ENCODE measurements at places on chromosomes 7 and 10. TPM values are rescaled to one million over a fixed set of nuclear protein-coding genes. Genes with fewer than 3 reads are reported as not detected.

NUTM2D gene
- total RNA-seq, result under 0.01 TPM

LIPN gene
- not detected for total RNA-seq

GRCh38 chr10:115167751-115168150 lies 74.6 kb downstream of the ATRNL1 start:
- no peak overlapping the region for H3K27ac ChIP-seq
- no peaks in the 10 kb centered on the region for H3K4me1 ChIP-seq
- DNase-seq, result no peak
- H3K4me3 ChIP-seq, result no peak overlapping the region
- H3K36me3 ChIP-seq, result no peaks in the 10 kb centered on the region

- DNase-seq, result peak; percentile 50
- no peaks in the 10 kb centered on the region for H3K36me3 ChIP-seq
- no peak overlapping the region for H3K4me3 ChIP-seq
- H3K4me1 ChIP-seq, result peaks cover 42% of the 10 kb centered on the region
- no peak overlapping the region for H3K27ac ChIP-seq
Observed at GRCh38 chr10:50558371-50558770, 65.4 kb downstream of the SGMS1 start.

GRCh38 chr7:140159497-140159896 lies 17.3 kb downstream of the KDM7A start:
- no peaks in the 10 kb centered on the region for H3K27me3 ChIP-seq
- DNase-seq, result no peak
- no peak overlapping the region for H3K27ac ChIP-seq
- peaks cover 5% of the 10 kb centered on the region for H3K36me3 ChIP-seq

- H3K36me3 ChIP-seq, result peaks cover 24% of the 10 kb centered on the region
- peak; percentile 70 for DNase-seq
- H3K4me3 ChIP-seq, result no peak overlapping the region
- no peaks in the 10 kb centered on the region for H3K27me3 ChIP-seq
- H3K27ac ChIP-seq, result peak overlapping the region; percentile 82
Observed at GRCh38 chr10:3107426-3107961, 40.1 kb downstream of the PFKP start.

DNA sequence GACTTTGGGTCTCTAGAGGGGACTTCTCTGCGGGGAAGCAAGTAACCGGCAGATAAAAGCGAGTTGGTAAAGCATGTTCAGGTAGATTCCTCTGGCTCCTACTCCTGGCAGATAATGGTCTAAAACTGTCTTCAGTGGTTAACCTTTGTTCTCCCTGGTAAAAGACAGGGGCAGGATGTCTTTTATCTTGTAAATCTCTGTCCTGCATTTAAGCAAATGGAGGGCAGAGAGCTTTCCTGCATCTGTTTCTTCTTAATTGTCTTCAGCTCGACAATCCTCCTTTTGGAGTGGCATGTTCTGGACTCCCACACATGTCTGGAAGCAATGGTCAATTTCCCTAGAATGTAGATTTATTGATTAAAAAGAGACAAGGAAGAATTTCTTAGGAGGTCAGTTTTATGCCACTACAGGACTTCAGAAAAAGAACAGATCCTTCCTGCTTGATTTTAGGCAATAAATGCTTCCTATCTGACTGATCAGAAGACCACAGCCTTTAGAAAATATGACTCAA lies 16.6 kb downstream of the C7orf33 start:
- H3K27ac ChIP-seq, result no peak overlapping the region
- no peaks in the 10 kb centered on the region for H3K27me3 ChIP-seq
- no peaks in the 10 kb centered on the region for H3K36me3 ChIP-seq
- no peaks in the 10 kb centered on the region for H3K4me1 ChIP-seq
- no peak for DNase-seq

DNA sequence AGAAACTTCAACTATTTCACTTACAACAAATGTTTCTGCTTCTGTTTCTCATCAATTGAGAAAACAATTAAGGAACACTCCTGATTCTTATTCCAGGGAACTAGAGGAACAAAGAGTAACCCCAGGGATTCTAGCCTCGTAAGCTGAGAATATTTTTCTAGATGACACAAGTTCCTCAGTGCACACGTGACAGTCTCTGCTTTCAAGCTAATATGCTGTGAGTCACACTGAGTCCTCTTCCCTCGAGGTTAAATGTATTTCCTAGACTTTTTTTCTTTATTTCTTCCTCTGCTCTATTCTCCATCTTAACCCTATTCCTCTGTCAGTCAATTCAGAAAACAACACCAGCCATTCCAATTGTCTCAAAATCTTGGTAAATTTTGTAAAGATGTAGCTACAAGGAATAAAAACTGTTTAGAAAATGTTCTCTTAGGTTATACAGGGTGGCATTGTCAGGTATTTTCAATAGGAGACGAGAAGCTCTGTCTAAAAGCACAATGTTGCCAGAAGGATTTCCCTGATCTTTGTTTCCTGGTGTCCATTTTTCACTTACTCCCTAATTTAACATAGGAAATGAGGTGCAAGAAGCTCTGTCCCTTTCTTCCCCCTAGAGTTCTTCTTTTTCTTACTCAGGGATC lies 5.8 kb upstream of the C1GALT1 start:
- H3K27ac ChIP-seq, result no peak overlapping the region
- peaks cover 4% of the 10 kb centered on the region for H3K4me1 ChIP-seq
- no peaks in the 10 kb centered on the region for H3K27me3 ChIP-seq
- DNase-seq, result no peak

DNA sequence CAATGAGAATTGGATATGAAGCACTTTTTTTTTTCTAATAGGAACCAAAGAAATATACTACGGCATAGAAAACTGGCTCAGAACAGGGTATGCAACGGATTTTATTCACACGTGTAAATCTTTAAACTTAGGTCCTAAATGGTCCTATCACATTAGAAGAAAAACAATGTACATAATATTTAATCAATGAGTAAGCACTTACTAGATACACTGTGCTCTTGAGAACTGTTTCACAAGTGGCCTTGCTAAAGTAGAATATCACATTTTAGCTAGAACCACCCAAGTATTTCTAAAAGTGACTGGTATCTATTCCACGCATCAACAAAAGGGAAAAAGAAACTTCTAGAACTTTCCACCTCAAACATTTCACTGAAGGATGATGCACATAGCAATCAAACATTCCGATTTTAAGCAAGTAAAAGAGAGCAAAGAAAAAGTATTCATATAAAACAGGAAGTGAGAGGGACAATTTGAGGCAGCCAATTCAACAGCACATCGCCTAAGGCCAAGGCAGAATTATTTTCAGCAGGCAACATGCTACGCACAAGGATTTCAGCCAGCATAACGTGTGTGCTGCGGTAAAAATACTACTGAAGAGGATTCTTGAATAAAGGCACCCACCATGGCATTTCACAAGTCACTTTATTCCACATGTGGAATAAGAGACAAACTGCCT lies 55.8 kb downstream of the PARD3 start:
- H3K36me3 ChIP-seq, result no peaks in the 10 kb centered on the region
- DNase-seq, result no peak
- H3K27me3 ChIP-seq, result no peaks in the 10 kb centered on the region
